Lower lobe of right lung (tissue), 2 donors: ENCODE measurements at places on chromosomes 2 and 18. TPM values are rescaled to one million over a fixed set of nuclear protein-coding genes. Genes with fewer than 3 reads are reported as not detected.

DNA sequence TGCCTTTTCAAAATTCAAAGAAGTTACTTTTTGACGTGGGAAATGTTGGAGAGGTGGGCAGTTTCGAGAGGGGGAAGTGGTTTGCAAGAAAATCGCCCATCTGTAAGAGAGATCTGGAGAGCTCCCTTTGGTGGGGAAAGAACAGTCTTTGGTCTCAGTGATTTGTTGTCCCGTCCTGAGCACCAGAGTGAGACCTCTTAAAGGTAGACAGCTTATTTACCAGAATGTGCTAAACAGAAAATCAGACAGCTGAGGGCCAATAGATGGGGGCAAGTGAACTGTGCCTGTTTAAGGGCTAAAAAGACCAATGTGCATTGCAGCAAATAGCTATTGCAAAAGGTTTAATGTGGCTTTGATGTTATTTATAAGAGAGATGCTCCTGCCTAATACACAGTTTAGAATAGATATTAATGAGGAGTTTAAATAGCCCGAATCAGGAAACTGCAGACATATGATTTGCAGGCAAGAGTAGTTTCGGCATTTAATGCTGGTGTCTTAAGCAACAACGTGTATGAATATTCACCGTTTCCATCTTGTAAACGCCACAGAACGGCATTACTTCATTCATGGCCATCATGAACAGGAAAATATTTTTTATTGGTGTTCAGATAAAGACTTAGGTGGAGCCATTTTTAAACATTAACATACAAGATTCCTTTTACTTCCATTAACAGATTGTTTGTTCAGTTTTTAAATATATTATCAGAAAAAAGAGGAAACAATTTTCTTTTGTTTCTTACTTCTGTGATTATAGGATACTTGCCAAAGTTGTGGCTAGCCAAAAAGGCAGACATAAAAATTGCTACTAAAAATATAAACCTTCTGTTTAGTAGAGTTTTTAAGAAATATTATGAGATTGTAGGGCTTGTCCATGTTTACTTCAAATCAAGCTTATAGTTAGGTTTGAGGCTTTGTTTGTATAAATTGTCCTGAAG is 29.6 kb downstream of the ARHGAP15 start:
- no peaks in the 10 kb centered on the region for H3K36me3 ChIP-seq
- H3K4me3 ChIP-seq = no peak overlapping the region

- H3K36me3 ChIP-seq = no peaks in the 10 kb centered on the region
- peaks cover 7% of the 10 kb centered on the region for H3K4me1 ChIP-seq
- no peaks in the 10 kb centered on the region for H3K27me3 ChIP-seq
- H3K27ac ChIP-seq = no peak overlapping the region
Measured at GRCh38 chr18:5058768-5059695, 138.0 kb downstream of the AKAIN1 start.

GRCh38 chr18:55420665-55421307 is 167.2 kb downstream of the TCF4 start:
- H3K4me3 ChIP-seq = peak overlapping the region; percentile 32
- H3K36me3 ChIP-seq = no peaks in the 10 kb centered on the region
- H3K4me1 ChIP-seq = peaks cover 26% of the 10 kb centered on the region
- no peak for DNase-seq
- peak overlapping the region; percentile 66 for H3K27ac ChIP-seq

- no peak overlapping the region for H3K4me3 ChIP-seq
- DNase-seq = no peak
- no peaks in the 10 kb centered on the region for H3K27me3 ChIP-seq
- no peak overlapping the region for H3K27ac ChIP-seq
- no peaks in the 10 kb centered on the region for H3K36me3 ChIP-seq
Measured at GRCh38 chr2:227007940-227008339, 156.1 kb downstream of the COL4A4 start.

Gene PCARE
- total RNA-seq = 0.95 TPM

Gene TXNDC2
- 0.12 TPM for total RNA-seq
